Activated CD4-positive, alpha-beta T cell treated with anti-CD3 and anti-CD28 coated beads for 1 hour (primary cell): ENCODE measurements at places on chromosomes 2 and 18.

- DNase-seq, result no peak
Observed at GRCh38 chr2:56184500-56185011, 766 bp downstream of the CCDC85A start.

DNA sequence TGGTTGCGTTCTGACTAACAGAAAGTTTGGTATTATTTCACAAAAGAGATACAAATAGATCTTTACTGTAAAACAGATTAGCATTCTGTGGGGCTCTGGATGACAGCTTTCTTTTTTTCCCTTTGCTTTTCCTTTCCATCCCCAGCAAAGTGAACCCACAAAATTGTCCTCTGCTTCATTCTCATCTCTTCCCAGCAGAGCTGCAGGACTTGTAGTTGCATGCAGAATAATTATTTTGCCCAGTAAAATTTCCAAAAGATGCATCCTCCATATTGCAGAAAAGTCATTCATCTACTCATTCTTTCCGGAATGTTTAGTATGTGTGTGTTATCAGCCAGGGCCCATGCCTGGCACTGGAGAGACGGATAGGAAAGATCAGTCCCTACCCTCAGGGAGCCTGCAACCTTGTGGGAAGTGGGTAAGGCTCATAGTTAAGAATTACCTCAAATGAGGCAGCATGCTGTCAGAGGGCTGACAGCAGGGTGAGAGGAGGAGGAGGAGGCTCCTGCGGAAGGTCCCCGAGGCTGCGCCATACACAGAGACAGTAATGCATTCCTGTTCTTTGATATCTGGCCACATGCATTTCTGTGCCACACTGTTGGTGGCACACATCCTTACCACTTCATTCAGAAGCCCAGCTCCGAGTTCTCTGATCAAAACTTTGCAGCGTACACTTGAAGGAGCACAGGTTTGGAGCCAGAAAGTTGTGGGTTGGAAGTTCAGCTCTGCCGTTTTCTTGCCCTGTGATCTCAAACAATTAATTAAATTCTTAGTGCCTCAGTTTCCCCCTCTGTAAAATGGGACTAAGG lies 225.4 kb downstream of the MYCN start:
- no peak for DNase-seq

DNA sequence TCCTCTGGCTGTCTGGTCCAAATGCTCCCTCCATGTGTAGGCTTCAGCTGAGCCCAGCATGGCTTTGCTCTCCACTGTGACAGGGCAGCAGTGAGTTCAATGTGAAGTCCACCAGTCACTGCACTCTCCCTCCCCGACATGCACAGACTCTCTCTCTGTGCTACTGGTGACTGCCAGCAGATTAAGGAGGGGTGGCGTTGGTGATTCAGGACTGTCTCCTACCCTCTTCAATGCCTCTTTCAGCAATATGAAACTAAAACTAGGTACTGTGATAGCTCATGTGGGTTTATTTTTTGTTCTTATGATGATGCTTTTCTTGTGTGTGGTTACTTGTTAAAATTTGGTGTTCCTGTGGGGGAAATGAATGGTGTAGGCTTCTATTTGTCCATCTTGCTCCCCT lies 201.0 kb upstream of the RBMS1 start:
- DNase-seq, result no peak

DNA sequence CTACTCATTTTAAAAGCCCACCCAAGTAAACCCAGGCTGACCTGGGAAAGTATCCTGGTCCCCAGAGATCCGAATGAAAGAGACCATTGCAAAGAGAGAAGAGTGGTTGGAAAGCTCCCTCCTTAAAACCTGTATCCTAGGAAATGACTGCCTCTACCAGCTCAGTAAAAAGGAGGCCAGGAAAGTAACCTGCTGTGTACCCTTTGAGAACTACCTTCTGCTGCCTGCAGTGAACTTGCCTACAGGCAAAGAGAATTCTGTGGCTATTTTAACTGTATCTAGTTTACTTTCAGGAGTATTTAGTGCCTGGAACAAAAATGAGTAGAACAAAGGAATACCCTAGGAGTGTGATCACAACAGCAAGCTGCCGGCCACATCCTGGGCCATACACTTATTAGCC lies 641.7 kb upstream of the NRXN1 start:
- DNase-seq, result no peak

DNA sequence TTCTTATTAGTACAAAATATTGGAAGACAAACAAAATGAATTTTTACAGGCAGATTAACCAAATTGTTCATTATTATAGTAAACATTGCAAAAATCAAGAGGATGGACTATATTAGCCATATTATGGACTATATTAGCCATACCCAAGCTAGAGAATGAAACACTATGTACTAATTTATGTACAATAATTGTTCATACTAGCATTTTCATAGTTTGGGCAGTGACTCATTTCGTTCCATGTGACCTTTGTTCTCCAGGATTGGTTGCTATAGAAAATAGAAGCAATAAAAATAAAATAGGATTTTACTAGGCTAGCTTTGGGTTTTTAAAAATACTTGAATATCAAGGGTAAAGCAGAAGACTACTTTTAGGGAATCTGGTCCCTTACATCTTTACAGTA lies 176.8 kb downstream of the ZEB2 start:
- no peak for DNase-seq

DNA sequence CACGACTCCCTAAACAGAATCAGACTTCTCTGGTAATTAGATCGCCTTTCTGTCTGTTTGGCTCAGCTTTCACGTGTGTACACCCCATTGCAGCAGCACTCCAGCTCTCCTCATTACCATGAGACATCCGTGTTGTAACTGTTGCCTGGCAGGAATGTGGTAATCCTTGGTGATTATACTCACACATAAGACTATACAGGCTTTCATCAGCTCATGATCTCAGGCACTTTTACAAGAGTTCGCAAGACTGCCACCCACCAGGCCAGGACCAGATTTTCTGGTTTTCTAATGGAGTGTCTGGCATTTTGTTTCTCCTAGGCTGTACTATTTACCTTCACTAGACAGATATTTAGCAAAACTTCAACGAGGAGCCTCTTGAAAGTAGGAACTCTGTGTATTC lies 50.2 kb downstream of the ACVR1 start:
- DNase-seq, result no peak

DNA sequence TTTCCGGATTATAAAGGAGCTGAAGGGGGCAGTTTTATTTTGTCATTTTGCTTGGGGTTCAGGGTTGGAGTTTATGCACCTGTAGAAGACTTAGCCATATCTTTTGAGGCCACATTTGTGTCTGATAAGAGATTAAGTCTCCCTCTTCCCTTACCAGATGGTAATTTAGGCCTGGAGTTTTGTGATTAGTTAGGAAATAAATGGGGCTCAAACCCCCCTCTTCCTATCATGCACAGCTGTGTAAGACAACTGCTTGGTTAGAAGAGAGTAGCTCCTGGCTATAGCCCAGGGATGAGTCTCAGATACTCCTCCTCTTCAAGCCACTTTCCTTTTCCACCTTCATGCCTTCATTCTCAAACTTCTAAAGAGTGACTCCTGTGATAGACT lies 802 bp upstream of the SAP130 start:
- no peak for DNase-seq
